ENCODE measurements at places on chromosomes 16 and 17.
A peak's percentile ranks its signal among the peaks of the same experiment; 100 is the strongest.

DNA sequence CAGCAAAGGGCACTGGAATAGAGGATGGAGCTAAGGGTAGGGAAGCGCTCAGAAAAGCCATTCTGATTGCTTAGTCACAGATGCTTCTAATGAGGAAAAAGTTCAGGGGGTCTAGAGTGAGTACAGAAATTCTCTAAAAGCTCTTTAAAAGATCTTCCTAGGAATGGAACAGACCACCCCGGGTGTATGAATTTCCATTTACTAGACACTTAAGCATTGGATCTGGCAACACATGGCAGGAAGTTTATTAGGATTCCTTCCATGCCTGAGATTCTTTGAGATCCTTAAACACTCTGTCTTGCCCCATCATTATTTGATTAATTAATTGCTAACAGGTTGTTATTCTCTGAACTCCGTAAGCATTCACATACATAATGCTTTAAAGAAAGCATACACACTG lies 8.5 kb downstream of the KRTAP9-7 start:
- no peak for DNase-seq

GRCh38 chr16:10325783-10326543 lies 59.9 kb upstream of the ATF7IP2 start:
- no peak for DNase-seq

DNA sequence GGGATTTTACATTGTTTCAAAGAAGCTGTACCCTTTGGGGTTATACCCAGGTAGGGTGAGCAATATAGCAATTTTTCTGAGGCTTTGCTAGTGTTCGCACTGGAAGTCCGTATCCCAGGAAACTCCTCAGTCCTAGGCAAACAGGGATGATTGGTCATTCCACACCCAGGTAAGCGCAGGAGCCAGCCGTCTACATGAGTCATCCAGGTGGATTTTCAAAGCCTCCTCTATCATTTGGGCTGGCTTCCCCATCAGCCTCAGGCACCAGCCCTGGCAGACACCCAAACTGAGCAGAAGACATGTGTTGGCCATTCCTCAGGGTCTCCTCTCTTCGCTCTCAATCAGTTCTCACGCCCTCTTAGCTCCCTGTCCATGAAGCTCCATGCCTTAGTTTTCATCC lies 135.6 kb downstream of the AIPL1 start:
- no peak for DNase-seq

GRCh38 chr16:4654011-4654963 lies 29.7 kb downstream of the MGRN1 start:
- DNase-seq = no peak

- DNase-seq = no peak
These were observed 5.3 kb downstream of the MAF start for GRCh38 chr16:79595231-79595641.

DNA sequence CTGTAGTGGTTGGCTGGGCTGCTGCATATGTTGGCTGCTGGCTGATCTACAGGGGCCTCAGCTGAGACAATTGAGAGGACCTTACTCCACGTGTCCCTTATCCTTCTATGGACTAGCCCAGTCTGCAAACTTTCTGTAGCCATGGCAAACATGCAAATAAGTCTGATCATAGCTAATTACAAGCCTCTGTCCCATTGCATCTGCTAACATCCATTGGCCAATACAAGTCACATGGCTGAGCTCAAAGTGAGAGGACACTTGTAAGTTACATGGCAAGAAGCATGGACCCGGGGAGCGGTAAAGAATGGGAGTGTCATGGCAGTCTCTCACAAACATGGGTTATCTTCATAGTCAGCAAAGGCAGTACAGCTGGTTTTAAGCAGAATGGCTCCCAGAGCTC lies 11.6 kb upstream of the IL4R start:
- DNase-seq = no peak

DNA sequence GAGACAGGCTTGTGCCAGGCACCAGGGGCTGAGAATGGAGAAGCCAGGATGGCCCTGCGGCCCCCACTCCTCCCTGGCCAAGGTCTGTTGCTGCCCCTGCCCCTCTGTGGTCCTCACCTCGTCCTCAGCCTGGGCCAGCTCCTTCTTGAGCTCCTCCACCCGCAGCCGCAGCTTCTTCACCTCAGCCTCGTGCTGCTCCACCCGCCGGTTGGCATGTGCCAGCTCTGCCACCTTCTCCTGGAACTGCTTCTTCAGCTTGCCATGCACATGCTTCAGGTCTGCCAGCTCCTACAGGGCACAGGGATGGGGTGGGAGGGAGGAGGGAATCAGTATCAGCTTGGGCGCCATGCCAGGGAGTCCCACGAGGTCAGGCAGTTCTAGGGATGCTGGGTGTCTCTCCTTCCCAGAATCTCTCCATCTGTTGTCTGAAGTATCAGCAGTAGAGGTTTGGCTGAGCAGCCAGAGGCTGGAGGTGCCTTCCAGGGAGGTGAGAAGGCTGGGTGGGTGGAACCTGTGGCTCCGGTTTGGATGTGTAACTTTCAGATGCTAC lies 20.1 kb downstream of the CCDC102A start:
- no peak for DNase-seq

DNA sequence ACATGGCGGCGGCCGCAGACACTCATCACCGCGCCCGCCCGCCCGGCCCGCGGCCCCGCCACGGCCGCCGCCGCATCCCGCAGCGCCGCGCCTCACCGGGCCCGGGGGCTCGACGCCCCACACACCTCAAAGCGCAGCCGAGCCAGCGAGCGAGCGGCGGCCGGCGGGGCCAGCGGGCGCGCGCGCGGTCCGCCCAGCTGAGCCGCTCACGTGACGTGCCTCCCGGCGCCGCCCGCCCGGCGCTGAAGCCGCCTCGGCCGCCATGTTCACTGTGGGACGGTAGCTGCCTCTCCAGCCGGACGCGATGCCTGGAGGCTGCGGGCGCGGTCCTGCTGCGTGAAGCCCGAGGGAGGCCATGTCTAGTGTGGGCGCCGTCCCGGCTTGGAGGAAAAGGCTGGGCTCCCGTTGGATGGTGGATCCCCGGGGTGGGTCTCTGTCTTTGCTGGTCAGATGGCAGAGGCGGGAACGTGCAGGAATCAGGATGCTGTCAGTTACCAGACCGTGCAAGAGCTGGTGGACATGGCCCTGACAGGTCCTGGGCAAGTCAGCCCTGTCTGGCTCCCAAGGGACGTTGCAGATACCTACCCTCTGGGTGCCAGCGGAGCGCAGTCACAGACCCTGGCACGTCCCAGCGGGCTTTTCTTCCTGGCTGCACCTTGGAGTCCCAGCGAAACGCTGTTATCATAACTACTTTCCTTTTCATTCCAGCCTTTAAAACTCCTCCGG lies at the start of gene USP31:
USP31 (minus strand) TSS at position 186 of the 726 bp plus-strand sequence; CDS start at position 4, 182 bp downstream.
- peak; percentile 89 for DNase-seq

DNA sequence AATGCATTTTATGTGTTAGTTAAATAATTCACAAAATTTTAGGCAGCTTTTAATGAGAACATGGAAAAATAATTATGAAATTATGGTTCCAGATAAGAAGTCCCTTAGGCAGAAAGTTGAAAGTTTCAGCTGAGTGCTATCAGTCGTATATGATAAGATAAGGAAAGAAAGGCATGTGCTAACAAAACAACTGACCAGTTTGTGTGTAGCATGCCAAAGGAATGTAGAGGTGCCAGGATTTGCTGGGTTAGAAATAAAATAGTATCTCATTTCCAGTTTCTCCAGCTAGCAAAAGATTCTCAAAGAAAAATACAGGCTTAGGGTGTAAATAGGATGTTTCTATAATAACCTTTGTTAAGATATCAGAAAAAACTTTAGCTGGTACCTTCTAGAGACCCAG lies 1044.5 kb upstream of the CDH8 start:
- no peak for DNase-seq

Measured in activated T-helper 1 cell treated with anti-CD3 and anti-CD28 coated beads, Interleukin-12 subunit alpha, Interleukin-12 subunit beta, Interleukin-2, Interleukin-4 antibody, amounts not matched to agents 30 ng/mL and 10 ng/mL and 1 ng/mL, durations not matched to agents 14 hours and 24 hours and 36 hours (primary cell).